Stimulated activated CD8-positive, alpha-beta memory T cell treated with anti-CD3 and anti-CD28 coated beads, Interleukin-15, amount 100 ng/mL, for 4 hours (primary cell): ENCODE measurements at places on chromosomes 1 and 21.

GRCh38 chr21:24290151-24290833 lies 1317.0 kb downstream of the MRPL39 start:
- no peak for DNase-seq

DNA sequence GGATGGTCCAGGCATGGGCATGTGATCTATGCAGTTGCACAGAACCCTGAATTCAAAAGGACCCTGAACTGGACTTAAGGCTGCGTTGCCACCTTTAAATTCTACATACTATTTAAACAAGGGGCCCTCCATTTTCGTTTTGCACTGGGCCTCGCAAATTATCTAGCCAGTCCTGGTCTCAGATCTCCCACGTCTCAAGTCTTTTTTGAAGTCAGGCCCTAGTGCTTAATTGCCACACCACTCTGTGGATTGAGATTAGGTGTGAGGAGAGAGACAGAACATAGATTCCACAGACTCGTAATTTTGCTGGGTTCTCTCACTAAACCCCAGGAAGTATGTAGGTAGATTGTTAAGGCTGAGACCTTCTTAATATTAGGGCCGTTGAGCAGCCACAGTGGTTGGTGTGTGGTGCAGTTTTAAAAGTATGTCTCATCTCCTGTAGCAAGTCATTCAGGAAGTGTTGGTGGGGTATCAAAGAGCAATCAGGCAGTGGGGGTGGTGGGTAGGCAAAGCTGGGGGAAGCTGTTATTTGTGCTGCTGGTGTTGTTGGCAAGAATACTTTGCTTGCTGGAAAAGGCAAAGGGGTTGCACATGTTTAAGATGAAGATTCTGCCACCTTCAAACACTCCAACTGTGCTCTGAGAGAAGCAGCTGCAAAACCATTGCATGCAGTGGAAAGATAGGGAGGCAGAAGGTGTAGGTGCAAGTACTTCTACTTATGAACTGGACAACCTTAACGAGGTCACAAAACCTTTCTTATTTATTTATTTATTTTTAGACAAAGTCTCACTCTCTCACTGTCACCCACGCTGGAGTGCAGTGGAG lies 11.2 kb downstream of the CD84 start:
- DNase-seq: peak; percentile 49

DNA sequence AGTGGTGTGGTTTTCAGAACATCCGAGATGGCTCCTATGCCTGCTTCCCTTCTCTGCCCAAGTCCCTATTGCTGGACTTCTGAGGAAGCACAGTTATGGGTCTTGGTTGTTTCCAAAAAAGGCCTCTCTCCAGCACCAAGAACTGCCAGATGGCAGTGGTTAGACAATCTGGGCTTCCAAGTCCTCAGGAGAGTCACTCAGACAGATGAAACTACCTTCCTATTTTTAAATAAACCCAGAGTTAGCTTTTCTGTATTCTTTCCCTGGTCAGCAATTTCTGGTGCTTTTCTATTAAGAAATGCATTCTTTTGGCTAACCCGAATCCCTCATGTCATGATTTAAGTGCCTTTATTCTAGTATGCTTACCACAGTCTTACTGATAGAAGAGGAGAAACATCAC lies 245.9 kb downstream of the PRDM2 start:
- no peak for DNase-seq

DNA sequence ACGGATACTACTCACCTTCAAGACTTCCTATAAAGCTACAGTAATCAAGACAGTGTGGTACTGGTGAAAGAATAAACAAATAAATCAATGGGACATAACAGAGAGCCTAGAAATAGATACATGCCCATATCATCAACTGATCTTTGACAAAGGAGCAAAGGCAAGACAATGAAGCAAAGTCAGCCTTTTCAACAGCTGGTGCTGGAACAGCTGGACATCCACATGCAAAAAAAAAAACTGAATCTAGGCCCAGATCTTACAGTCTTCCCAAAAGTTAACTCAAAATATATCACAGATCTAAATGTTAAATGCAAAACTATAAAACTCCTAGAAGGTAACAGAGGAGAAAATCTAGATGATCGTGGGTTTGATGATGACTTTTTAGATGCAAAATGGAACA lies 170.3 kb downstream of the MIS18A start:
- no peak for DNase-seq

DNA sequence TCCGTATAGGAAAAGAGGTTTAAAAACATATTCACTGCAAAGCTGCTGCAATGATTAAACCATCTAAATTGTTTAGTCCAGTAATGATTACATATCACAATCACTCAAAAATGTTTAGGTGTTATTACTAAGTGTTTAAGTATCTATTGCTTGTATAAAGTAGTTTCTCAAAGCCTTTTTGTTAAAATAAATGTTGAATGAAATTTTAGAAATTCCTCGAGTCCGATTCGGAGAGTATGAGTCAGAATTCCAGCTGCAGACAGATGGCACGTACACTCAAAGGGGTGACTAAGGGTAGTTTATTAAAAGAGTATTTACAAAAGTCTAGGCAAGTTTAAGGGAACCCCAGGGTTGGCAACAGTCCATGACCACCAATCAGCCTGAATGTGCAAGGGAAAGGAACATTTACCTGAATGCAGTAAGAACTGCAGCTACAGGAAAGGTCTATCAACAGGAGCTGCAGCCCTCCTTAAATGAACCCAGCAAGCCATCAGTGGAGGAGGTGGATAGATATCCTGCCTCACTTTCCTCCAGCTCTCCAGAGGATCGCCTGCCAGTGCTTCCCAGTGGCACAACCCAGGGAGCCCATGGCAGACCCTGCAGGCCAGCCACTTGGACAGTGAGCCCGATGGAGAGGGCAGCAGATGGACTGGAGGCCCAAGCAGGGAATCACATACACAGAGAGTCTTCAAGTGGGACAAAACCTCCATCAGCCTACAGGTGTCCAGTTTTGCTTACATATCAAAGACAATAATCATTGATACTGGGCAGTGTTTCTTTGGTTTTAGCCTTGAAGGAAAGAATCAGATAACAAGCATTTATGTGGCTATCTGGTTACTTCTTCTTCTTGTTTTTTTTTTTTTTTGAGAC lies 92.1 kb upstream of the SLC44A3 start:
- DNase-seq: no peak

- DNase-seq: no peak
Observed at GRCh38 chr21:43861706-43862105, 3.3 kb upstream of the AGPAT3 start.

GRCh38 chr1:203799971-203800370 lies 4.5 kb downstream of the ZBED6 start:
- DNase-seq: no peak

DNA sequence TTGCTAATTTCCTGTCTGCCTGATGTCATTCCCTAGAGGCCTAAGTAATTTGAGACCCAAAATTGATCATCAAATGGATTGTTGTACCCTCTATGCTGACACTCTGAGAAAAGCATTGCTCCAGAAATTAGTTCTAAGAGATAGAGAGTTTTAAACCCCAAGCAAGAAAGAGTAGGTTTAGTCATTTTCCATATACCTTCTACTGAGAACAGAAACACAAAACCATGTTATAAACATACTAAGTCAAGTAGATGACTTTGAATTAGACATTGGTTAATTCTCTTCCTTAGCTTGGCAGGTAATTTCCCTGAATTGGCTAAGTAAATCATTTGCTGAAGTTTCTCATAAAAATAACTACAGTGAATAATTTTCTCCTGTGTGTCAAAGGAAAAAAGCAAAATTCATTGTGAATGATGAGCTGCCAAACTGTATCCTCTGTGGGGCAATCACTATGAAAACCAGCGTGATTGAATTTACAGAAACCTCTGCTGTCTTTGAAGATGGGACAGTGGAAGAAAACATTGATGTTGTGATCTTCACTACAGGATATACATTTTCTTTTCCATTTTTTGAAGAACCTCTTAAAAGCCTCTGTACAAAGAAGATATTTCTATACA lies 20.1 kb downstream of the FMO4 start:
- no peak for DNase-seq

- no peak for DNase-seq
Observed at GRCh38 chr1:228717081-228717480, 18.2 kb upstream of the RHOU start.

GRCh38 chr21:15748586-15748985 lies 18.8 kb downstream of the USP25 start:
- DNase-seq: no peak

DNA sequence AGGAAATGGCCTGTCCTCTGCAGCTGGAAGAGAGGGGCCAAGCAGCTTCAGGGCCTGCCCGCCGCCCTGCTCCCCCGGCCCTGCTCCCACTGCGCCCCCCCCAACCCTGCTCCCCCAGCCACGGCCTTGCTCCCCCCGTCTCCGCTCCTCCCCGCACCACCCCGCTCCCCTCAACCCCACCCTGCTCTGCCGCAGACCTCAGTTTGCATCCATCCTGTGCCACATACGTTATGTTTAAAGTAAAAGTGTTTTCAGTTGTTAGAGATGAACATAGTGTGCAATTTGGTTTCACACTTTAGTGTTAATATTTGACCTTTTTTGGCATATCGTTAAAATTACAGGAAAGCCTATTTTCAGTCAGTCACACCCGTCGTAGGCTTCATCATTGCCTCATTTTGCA lies 34.1 kb upstream of the DIP2A start:
- no peak for DNase-seq

GRCh38 chr1:225851805-225852204 lies 30.4 kb downstream of the TMEM63A start:
- no peak for DNase-seq
